ENCODE measurements at places on chromosomes 1 and 21.
A peak's percentile ranks its signal among the peaks of the same experiment; 100 is the strongest.

GRCh38 chr1:186828611-186829454 is at the start of gene PLA2G4A:
PLA2G4A (plus strand) TSS chr1:186828949; CDS start chr1:186854355, 25,406 bp downstream.
- DNase-seq: no peak

GRCh38 chr1:43933386-43934100 is at the start of gene ARTN:
ARTN (plus strand) TSS chr1:43933801; CDS start chr1:43935657, 1,856 bp downstream.
- DNase-seq: no peak

DNA sequence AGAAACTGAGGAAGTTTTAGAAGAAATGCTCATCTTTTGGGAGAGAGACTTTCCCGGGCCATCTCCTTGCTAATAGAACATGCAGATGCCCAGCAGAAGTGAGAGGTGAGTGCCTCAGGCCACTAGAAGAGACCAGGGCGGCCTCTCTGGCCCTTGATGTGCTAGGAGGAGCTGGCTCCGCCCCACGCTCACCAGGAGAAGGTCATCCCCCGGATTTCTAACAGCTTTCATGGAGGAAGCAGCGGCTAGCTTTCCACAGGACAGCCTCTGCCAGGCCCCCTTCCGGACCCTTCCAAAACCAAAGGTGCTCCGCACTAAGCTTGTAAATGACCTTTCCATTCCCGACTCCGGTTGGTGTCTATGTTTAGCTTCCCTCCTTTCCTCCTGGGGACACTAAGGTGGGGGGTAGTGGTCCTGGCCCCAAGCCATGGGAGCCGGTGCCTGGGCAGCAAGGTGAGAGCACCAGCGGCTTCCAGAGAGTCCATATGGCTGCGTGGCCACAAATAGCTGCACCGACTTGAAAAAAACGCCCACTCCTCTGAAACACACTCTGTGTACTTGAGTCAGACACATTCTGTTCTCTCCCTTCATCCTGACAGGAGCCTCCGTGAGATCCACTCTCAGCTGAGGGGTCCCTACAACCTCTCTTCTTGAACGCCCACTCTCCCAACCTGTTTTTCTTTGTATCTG is 249.9 kb downstream of the TNR start:
- no peak for DNase-seq

GRCh38 chr21:34670962-34671348 is 2.2 kb downstream of the CLIC6 start:
- no peak for DNase-seq

GRCh38 chr1:59771361-59771760 is 43.4 kb upstream of the HOOK1 start:
- no peak for DNase-seq

- DNase-seq: no peak
Observed at GRCh38 chr1:228236744-228237143, 28.9 kb downstream of the OBSCN start.

- no peak for DNase-seq
Observed at GRCh38 chr1:168907053-168907452, 178.0 kb upstream of the DPT start.

GRCh38 chr1:54160351-54160750 is 7.6 kb upstream of the CDCP2 start:
- no peak for DNase-seq

DNA sequence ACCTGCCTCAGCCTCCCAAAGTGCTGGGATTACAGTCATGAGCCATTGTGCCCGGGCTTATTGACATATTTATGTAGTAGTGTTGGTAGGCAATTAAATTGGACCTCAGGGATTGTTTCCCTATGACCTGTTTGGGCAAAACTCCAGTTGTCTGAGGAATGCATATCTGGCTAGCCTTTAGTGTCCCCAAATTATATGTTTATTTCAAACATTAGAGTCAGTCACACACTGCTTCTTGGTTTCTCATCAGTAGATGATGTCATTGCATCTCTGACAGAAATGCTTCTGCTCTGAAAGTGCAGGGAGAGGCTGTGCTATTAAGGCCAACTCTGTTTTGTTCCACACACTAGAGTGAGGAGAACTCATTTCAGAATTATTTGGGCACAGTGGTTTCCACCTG is 12.5 kb downstream of the PIP5K1A start:
- DNase-seq: no peak

- DNase-seq: no peak
Observed at GRCh38 chr1:30731806-30732276, 8.5 kb upstream of the MATN1 start.

DNA sequence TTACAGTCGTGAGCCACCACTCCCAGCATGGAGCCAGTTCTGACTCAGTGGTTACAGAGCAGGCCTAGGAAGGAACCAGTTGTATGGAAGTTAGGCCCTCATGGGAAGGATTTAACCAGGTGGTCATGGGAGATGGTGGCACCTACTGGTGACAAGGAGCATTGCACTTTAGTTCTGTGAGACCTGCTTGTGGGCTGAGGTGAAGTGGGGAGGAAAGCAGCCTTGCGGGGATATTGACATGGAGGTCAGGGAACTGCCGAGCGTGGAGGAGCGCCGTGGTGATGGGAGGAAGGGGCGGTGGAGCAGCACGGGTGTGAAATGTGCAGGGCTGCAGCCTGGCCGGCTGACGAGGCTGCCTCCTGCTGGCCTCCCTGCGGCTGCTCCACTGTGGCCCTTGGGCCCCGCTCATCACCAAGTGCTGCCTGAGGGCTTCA is 100.4 kb downstream of the GALNT2 start:
- DNase-seq: peak; percentile 54

DNA sequence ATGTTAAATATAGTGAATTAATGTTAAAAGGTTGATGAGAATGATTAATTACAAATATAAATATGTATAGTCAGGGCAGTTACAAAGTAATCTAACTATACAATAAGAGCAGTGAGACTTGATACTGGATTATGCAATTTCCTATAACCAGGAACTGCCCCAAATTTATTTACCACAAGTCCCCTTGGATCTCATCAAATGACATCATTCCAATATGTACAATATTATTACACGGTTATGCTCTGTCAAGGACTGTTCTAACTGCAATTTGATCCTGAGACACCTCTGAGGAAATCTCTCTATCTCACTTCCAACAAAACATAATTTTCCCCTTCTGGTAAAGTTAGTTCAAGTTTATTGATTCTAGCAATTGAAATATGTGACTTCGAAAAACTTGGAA is 917.6 kb downstream of the NCAM2 start:
- DNase-seq: no peak

DNA sequence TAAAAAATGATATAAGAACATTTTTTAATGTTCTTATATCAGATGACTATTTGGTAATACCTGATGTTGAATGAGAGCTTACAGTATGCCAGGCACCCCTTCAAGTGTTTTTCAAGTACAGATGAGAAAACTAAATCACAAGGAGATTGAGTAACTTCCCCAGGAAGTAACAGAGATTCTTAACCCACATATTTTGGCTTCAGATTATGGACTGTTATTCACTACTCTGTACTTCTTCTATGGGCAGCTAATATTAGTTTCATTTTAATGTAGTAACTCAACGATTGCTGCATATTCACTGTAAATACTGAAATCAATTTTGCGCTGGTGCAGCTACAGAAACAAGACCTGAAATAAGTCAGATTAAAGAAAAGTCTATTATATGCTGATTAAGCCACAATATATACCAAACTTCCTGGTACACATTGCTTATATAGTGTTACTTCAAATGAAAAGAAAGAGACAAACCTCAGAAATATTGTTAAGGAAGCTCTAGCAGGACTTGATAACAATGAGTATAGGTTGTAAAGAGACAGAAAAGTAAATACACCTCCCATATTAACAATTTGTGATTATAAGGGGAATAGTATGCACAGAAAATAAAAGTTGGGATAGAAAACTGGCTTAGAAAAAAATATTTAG is 19.7 kb downstream of the DPYD start:
- no peak for DNase-seq

DNA sequence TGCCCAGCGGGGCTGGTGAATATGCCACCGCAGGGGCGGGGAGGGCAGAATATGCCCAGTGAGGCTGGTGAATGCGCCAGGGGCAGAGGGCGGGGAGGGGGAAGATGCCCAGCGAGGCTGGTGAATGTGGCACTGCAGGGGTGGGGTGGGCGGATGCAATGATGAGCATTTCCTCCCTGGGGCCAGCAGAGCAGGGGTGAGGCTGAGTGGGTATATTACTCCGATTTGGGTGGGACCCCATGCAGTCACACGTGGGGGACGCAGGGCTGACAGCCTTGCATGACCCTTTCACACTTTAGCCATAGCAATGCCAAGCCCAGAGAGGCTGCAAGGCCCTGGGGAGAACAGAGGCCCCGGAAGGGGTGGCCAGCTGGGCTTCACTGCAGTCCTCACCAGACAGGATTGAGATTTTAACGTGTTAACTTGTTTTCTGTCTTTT is 9.3 kb upstream of the SLX9 start:
- no peak for DNase-seq

DNA sequence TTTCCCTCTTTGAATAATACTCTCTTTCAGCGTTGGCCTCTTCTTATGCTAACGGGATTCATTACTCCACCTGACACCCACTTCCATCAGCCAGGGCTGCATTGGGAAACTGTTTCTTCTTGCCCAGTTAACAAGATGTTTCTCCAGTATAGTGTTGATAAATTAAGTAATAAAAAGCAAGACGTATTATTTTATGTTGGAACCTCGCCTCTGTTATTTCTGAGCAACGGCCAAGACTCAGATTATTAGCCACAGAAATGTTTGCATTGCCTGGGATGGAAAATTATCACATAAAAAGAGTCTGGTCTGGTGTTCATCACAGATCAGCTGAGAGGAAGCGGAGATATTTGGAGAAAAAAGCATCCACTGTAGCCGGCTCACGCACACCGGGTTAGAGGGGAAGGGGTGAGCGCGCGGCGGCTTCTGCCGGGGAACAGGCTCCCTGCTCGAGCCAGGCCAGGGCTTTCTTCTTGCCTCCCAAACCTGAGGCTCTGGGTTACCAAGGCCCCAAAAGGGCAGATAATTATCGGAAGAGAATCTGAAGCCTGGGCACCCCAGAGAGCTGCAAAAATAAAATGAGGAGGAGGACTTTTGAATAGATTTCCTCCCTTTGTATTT is 189.5 kb downstream of the PRDM16 start:
- DNase-seq: no peak

- peak; percentile 87 for DNase-seq
Observed at GRCh38 chr1:51729156-51729823, 112.4 kb downstream of the OSBPL9 start.

DNA sequence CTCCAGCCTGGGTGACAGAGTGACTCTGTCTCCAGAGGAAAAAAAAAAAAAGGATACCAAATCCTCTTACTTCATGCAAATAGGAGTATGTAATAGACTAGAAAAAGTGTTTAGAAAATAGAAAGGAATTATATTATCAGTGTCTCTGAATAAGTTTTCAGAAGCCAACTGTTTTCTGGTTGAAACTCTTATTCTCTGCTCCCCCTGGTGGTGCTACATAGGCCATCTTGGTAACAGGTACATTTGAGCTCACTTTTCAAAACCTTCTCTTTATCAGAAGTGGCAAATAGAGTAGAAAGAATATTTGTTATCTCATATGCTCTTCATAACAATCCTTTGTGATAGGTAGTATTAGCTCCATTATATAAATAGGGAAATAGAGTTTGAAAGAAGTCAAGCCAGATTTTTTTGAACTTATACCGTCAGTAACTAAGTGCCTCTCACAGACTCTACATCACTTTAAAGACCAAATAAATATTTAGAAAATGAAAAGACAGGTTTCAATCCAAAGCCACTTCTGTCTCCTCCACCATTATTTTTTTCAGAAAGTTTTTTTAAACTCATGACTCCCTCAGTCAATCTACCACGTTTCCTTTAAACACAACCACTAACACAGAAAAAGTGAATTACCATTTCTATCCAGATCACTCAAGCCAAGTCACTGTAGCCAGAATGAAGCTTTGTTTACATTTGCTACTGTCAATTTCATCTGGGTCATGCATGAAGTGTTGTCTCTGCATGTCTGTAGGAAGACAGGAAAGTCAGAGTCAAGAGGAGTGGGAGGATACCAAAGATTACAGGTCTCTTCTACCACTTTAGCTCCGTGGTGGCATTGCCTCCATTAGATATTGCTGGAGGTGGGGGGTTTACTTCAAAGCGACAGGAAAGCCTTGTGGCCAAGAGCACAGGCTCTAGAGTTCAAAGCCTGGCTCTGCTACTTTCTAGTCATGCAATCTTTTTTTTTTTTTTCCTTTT is 45.6 kb downstream of the IL23R start:
- no peak for DNase-seq

GRCh38 chr1:161096530-161096929 is 1.6 kb upstream of the KLHDC9 start:
- no peak for DNase-seq
